ENCODE measurements at places on chromosomes 6 and 20.

GRCh38 chr6:1024161-1024560, 287.7 kb upstream of the FOXQ1 start:
- DNase-seq: no peak

- no peak for DNase-seq
Observed at GRCh38 chr6:43887340-43887858, 117.4 kb downstream of the VEGFA start.

- DNase-seq: no peak
Observed at GRCh38 chr6:163637524-163637923, 223.0 kb downstream of the QKI start.

- DNase-seq: no peak
Observed at GRCh38 chr20:40654876-40655275, 34.2 kb downstream of the MAFB start.

DNA sequence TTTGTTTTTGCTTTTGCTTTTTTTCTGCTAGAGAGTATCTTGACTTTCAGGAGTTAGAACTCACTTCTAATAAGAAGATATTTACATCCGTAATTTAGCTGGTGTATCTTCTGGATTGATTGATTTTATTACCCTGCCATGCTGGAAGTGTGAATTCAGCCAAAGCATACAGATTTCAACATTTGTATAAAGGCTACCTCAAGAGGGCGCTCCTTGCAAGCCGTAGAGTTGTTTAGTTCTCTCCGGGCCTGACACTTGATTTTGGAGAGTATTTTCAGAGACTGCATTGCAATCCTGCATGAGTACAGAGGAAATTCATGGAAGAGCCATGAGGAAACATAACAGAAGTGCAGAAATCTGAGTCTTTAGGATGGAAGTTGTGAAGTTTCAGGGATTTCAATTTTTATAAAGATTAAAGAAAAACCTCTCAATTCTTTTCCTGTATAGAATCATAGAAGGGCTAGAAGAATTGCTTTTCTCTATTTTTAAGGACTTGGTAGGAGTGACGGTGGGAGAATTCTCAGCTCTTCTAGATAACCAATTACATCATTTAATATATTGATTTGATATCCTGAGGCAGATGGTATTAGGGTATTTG, 66.7 kb upstream of the TIAM2 start:
- peak; percentile 14 for DNase-seq

DNA sequence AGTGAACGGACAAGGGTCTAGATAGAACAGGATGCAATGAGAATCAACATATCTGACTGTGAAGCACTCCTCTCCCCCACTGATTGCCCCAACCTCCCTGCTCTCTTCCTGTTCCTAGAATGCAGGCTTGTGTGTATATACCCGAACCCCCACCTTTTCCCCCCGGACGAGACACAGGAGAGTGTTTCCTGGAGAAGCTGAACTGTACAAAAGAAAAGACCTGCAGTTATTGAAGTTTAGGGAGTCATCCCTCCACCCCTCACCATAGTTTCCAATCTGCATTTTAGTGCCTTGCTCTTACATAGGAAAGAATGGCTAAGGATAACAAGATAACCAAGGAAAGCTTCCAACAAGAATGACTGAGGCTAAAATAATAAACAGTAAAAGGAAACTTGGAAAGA, 55.5 kb upstream of the PDE10A start:
- DNase-seq: no peak

GRCh38 chr6:75611702-75612375, 10.2 kb downstream of the SENP6 start:
- DNase-seq: no peak

DNA sequence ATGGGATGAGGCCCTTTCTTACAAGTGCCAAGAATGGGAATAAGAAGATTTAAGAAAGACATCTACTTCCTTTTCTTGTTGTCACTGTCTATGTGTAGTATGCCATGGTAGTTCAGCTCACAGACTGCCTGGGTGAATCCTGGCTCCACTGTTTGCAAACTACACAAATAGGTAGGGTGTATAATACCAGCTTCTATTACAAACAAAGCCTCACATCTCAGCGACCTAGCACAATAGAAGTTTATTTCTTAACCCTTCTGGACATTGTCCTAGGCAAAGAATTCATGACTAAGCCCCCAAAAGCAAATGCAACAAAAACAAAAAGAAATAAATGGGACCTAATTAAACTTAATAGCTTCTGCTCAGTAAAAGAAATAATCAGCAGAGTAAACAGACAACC, 74.5 kb downstream of the LINC00237 start:
- DNase-seq: no peak

DNA sequence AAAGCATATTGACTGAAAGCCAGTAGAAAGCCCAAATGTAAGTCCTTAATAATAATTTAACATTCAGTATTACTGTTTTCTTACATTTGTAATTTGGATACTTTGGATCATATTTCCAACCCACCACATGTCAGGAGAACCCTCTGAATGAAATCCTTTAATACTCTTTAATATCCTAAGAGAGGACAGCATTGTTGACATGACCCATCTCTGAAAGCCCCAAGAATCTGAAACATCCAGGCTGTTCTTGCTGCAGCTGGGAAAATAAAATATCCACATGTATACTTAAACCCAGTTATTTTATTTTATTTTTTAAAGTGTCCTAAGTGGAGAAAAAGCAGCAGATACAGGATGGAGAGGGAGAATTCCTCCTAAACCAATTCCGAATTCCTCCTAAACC, 130.8 kb upstream of the RIPOR2 start:
- DNase-seq: no peak

DNA sequence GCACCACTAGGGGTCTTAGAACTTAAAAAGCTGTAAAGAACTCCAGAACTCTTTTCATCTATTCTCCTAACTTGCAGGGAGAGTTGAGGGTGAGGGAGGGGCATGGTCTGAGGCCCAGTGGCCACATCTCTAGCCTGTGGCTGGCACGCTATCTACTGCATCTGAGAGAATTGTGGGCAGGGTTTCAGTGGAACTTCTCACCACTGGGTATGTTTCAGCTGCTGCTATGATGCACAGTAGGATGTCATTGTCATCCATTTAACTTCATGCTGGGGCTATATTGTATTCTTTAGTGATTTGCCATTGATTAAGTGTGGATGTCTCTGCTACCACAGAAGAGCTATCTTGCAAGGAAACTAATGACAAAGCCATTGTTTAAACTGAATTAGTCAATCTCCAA, 4.5 kb downstream of the TMEM14A start:
- DNase-seq: no peak

DNA sequence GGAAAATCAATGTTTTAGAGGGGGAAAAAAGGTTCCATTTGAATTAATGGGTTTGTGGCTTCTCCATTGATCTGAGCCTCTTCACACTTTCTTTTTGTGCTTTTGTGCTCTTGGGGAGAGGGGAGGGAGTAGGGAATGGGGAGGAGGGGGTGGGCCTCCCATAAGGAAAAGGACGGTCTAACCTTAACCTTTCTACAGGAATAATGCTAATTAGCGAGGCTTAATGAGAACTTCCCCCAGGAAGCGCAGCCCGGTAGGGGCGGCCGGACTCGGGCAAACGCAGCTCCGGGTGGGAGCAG, 103.0 kb downstream of the NOL4L start:
- DNase-seq: no peak

DNA sequence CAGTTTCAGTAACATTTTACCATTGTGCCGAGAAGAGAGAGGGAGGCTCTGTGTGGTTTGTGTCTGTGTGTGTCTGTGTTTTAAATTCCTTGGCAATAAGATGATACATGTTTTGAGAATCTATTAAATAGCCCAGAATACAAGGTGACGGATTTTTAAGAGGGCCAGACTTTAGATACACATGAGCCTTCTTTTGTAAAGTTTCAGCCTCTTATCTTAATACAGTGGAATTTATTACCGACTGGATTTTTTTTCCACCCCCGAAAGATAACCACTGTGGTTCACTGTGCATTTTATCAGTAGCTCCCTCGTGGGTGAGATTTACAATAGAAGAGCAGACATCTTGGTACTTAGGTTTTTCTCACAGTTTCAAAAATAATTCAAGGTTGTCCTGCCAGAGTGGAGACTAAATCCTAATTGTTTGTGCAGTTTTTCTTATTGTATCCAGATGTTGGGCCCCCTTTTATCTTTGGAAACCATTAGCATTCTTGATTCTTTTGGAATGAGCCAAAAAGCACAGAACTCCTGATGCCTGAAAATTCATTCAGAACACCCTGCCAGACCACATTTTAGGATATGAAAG, 49.9 kb downstream of the STK4 start:
- no peak for DNase-seq

DNA sequence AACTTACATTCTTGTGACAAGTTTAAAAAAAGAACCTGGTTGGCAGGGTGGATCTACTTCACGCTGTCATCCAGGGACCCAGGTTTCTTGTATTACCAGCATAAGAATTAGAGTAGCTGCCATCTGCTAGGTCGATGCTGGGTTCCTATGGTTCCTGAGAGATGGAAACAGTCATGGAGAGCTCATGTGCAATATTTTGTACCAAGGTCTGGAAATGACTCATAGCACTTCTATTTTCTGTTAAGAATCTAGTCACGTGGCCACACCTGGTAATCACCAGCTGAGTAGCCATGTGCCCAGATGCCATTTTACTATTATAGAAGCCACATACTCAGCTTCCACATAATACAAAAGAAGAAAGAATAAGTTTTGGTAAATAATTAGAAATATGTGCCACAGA, 171.3 kb downstream of the CD83 start:
- DNase-seq: no peak

DNA sequence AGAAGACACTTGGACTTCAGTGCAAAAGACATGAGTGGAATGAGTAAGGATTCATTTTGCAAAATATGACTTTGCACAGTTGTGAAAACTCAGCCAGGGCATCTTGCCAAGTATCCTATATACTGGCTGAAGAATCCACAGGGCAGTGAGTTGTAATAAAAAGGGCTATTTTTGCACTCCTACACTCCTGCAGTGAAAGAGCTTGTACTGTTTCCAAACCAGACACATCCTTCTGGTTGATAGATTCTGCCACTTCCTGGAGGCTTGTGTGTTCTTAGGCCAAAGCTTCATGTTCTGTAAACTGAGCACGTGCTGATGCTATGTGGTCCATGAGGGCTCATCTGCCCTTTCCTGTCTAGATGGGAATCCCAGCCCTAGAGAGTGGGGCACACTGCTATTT, 34.9 kb downstream of the GMPR start:
- DNase-seq: no peak

DNA sequence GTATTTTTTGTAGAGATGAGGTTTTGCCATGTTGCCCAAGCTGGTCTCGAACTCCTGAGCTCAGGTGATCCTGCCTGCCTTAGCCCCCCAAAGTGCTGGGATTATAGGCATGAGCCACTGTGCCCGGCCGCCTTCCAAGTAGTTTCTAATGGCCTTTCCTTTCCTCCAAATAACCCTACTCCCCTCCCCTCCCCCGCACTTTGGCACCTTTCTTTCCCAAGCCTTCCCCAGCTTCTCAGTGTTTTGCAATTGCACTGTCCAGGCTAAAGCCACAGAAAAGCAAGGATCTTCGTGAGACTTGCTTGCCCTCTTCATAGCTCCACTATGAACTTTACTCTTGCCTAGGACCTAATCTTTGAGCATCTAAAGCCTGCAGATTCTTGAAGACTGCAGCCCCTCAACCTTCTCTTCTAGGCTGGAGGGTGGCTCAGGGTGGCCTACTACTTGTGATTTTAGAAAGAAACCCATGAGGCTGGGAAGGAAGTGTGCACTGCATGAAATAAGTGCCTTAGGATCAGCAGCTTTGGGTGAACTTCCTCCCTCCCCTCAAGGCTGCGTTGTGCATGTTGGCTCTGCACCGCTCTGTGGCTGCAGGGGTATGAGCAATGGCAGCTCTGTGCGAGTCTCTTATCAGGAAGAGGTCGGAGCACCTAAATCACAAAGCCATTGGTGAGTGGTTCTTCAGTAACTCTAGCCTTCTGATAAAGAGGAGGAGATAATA, 152.4 kb upstream of the SNX9 start:
- DNase-seq: no peak

GRCh38 chr20:57619051-57619831, 985 bp downstream of the ZBP1 start:
- no peak for DNase-seq

DNA sequence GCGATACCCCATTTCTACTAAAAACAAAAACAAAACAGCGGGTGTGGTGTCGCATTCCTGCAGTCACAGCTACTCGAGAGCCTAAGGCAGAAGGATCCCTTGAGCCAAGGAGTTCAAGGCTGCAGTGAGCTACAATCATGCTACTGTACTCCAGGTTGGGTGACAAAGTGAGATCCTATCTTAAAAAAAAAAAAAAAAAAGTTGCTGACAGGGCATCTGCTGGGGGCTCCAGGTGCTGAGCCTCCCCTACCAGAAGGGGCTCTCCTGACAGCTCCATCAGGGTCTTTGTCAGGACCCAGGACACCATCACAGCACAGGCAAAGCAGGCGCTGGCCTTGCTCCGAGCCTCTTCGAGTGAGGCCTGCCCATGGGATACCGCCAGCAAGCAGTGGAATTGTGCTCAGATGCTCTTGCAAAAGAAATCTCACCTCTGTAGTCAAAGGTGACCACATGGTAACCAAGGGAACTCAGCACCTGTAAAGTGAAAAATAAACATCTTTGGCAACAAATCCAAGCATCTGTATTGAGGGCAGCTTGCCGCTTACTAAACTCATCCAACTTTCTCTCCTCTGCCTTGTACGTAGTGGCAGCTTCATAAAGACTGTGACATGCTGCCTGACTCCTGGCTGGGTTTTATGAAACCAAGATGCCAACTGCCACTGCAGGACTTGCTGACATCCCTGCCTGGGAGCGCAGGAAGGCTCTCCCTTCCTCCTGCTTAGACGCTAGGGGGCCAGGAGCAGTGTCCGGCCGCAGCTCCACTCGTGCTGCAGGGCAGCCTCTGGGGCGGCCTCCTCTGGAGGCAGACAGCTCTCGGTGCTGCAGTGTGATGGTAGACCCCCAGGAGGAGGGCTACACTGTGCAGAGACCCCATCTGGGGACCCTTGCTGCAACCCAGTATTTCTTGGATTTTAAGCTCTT, 66.9 kb downstream of the PYGB start:
- no peak for DNase-seq

DNA sequence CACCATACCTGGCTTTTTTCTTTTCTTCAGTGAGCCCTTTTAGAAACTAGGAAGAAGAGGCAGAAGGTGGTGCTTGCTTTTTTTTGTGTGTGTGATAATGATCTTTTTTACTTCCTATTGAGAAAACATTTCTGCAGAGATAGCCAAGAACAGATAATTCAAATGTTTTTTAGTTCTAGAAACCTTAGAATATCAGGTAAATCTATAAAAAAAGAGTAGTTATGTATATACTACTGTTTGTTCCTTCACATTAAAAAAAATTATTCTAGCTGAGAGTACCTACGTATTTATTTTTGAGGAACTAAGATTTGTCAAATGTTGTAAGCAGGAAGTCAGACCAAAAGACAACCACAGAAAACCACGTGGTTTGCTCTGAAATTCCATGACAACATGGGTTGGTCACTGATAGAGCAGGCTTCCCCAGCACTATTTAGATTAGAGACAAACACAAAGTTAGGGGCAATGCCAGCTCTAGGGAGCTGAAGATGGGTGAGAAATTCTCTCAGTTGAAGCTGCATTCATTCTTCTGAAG, 12.8 kb downstream of the STK4 start:
- DNase-seq: peak; percentile 45

All from stimulated activated CD8-positive, alpha-beta memory T cell treated with anti-CD3 and anti-CD28 coated beads, Interleukin-2, amount 100 ng/mL, for 1 hour (primary cell).